ENCODE measurements at places on chromosomes 3 and 15.

DNA sequence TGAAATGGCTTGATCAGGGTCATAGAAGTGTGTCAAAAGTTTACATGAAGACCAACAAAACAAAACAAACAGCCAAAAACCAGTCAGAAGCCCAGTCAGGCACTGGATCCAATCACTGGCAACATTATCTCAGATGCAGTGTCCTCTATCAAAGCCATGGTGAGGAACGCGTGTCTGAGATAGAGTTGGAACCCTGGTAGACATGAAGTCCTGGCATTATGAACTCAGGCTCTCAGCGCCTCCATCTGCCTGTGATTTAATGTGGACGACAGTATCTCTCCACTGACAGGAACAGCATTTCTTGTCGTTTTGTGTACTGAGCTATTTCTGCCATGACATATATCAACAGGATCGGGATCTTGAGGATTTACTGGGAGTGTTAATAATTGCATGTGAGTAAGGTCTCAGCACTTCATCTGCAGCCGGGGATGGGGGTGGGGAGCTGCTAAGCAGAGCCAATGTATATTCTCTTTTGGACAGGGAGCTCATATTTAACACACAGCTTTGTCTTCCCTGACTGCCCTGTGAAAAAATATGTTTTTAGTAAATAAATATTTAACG is 1120.0 kb downstream of the IGSF11 start:
- DNase-seq = no peak

GRCh38 chr3:130386604-130387263 is 41.3 kb downstream of the COL6A5 start:
- DNase-seq = no peak

DNA sequence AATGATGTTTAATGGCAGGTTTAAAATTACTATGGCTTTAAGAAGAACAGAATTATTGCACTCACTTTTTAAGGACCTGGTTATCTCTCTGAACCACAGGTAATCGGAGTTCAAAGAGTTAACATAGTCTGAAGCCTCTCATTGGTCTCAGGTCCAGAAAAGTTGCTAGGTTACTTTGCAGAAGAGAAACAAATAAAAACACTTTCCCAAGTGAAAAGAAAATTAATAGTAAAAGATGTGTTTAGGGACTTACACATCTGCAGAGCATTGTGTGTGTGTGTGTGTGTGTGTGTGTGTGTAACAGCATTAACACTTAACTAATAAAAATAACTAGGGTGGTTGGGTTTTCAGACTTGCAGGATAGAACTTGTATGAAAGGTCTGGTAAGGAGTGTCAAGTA is 1.0 kb downstream of the MASP1 start:
- no peak for DNase-seq

GRCh38 chr3:142896201-142896755 is 7.4 kb upstream of the PCOLCE2 start:
- DNase-seq = no peak

- DNase-seq = no peak
These were observed 45.8 kb downstream of the ADPGK start for GRCh38 chr15:72737723-72738122.

- no peak for DNase-seq
These were observed 25.3 kb upstream of the PIAS1 start for GRCh38 chr15:68028888-68029207.

DNA sequence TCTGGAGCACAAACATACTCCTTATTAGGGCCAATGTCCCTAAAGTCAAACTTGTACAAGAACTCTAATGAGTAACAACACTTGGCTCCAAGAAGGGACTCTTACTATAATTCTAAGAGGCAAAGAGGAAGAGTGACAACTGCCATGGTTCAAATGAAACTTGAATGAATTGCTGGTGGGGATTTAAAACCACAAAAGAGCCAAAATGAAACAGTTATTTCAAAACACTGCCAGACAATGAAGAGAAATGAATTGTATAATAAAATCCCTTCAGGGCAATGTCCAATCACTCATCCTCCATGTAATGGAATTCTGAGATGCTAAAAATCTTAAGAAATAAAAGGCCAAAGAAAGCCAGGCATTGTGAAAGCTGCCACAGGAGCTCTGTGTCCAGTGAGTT is 14.2 kb downstream of the THRB start:
- no peak for DNase-seq

DNA sequence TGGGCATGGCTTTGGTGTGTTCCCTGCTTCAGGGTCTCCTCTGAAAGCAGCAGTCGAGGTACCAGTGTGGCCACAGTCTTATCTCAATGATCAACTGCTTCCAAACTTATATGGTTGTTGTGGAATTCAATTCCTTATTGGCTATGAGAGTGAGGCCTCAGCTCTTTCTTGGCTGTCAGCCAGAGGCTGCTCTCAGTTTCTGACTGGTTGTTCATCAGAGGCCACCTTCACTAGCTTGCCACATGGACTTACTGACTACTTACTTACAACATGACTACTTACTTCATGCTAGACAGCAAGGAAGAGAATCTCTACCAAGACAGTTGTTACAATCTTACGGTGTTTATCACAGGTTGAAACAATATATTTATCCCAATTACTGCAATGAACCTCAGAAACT is 789.2 kb downstream of the DIPK2A start:
- no peak for DNase-seq

DNA sequence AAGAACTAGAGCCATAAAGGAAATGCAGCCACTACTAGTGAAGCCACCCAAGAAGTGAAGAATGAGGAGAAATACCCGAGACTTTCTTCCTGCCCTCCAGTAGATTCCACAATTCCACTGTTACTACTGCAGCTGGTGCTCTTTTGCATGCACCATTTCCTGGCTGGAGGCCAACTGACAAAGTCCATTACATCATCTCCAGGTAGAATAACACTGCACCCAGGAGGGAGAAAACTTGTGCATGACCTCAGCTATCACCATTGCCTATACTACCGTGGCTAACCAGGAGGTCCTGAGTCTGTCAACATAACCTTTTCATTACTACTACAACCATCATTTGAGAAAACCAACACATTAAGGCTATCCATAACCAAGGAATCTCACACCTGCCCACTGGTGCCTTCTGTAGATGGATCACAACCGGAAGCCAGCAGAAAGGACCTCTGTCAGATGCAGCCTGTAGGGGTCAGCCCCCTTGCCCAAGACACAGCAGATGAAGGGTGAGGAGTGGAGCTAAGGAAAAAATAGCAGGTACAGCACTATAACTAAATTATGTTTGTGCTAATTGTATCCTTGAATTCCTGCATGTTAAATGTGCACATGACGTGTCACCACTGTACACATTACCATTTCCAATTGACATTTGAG is 200.8 kb upstream of the C2CD4B start:
- no peak for DNase-seq

DNA sequence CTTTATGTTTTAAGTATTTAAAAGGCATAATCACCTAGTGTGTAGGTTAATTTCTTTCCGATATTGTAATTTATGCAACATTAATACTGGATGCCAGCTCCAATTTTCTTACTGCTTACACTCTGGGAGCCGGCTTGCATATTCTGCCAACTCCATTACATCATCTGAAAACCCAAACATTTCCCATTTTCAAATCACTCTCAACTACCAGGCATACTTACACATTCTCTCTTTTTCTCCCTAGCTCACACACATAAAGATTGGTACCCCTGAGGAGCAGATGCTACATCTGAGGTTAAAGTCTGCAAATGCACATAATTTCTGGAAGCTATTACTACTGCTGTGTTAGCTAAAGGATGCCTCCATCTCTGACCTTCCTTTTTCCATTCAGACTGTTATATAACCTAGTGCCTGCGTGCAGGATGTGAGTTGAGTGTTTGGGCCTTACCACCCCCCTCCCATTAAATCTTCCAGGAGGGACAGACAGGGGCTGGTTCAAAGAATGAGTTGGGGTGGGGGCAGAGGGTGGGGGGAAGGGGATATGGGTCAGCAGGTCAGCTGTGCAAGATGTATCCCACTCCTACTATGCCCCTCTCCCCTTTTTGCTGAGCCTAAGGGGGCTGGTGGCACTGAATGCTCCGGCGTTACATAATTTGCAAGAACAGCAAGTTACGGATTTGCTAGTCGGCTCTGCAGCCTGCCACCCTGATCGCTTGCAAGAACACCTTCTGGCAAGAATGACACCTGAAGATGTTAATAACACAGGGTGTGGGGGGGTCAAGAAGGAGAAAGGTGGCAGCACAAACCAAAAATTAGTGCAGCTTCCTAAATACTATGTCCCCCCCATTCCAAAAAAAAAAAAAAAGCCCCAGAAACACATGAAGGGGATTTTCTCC is 2.5 kb downstream of the RORA start:
- no peak for DNase-seq

DNA sequence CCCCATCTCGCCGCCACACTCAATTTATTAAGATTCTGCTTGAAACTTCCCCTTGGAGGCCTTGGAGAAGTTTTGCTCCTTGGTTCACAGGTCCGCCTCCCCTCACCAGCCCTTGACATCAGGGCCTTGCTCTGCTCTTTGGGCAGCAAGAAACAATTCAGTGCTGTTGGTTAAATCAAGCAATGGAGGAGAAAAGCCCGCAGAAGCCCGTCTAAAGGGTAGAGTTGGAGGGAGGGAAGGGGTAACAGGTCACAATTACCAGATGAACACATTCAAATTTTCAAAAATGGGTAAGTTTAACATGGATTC is 429 bp downstream of the PARP9 start:
- no peak for DNase-seq

GRCh38 chr3:23806534-23807423 is 1.0 kb downstream of the UBE2E1 start:
- DNase-seq = no peak

DNA sequence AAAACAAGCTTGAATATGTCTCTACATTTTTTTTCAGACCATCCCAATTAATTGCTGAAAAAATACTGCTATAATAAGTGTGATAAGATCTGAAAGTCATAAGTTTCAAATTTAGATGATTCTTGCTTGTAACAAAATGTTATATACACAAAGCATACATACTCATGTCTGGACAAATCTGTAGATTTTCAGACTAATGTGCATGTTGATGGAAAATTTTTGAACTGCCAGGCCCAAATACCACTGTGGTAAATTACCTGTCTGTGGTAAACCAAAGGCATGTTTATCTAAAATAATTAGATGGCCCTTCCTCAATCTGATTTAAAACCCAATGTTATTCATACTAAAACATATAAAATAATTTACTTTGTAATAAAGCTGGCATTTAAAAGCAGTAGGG is 31.7 kb upstream of the CLDN16 start:
- no peak for DNase-seq

DNA sequence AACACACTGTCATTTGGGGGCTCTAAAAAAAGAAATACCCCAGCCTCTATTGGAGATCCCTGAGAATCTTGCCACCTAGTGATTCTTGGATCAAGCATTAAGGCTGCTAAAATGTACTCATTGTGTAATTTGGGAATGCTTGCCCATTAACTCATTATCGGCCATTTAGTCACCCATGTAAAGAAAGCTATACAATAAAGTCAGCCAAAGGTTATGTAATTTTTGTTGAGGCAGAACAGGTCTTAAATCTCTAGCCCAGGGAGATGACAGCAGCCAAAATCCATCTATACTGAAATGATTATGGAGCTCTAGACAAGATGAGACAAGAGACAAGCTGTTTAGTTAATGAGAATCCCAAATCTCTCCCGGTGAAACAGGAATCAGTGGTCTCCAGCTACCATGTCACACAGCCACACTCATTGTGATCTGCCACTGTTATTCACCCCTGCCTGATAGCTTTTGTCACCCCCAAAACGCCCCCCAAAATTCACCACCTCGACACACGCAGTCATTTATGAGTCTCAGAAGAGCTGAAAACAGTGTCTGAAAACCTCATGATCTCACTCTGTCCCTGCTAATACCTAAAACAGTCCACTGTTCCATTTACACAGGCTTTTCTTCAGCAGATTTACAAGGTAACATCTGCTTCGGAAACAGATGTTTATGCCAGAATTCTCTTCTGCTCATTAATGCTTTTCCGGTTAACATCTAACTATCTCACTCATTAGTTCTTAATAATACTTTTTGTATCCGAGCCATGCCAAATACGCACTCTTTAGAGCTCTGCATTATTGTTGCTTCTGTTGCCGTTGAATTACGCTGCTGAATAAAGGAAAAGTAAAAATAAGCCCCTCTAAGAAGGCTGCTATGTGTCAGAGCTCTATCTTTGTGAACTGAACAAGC is 138.5 kb downstream of the RORA start:
- DNase-seq = no peak

DNA sequence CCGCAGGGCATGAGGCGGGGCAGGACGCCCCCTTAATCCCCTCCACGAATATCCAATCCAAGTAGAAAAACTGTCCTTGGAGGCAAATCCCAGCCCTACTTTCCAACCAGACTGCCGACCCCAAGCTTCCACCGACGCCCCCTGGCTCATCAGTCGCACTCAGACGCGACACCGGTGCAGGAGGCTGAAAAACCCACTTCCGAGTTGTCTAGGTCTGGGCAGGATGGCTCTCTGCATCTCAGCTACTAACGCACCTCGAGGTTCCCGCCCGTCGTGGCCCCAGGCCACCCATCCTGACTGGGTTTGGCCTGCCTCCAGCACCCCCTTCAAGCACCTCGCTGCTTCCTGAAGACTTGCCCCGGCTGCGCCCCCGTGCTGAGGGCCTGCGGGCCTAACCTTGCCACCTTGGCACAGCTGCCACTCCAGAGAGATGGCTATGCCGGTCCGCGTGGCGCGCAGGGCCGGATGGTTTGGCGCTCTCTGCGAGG is 15.5 kb downstream of the RGMA start:
- DNase-seq = no peak

Measured in activated CD8-positive, alpha-beta memory T cell treated with anti-CD3 and anti-CD28 coated beads for 4 hours (primary cell).